Foreskin keratinocyte (primary cell): ENCODE measurements at places on chromosomes 1 and 21. TPM values are rescaled to one million over a fixed set of nuclear protein-coding genes. Genes with fewer than 3 reads are reported as not detected.

HIPK1 gene
- 4.7 and 6.1 TPM in 2 replicates for polyA plus RNA-seq

SV2A gene
- polyA plus RNA-seq: 2.1 and 3.8 TPM in 2 replicates

MYBPH gene
- polyA plus RNA-seq: not detected in 2 replicates

LSS gene
- 118 and 129 TPM in 2 replicates for polyA plus RNA-seq

OR2AK2 gene
- not detected in 2 replicates for polyA plus RNA-seq

FBXO2 gene
- polyA plus RNA-seq: 42.6 and 57.7 TPM in 2 replicates

ID3 gene
- 10.2 and 17.0 TPM in 2 replicates for polyA plus RNA-seq

MIXL1 gene
- polyA plus RNA-seq: 0.07 TPM in 1 of 2 replicates, not detected in the other

CD247 gene
- not detected in 2 replicates for polyA plus RNA-seq

INAVA gene
- 17.5 and 30.4 TPM in 2 replicates for polyA plus RNA-seq

THEM5 gene
- polyA plus RNA-seq: 0.08 TPM in 1 of 2 replicates, not detected in the other

LENEP gene
- not detected in 2 replicates for polyA plus RNA-seq

TRAF5 gene
- 1.3 and 1.4 TPM in 2 replicates for polyA plus RNA-seq

CNN3 gene
- 83.5 and 103 TPM in 2 replicates for polyA plus RNA-seq

GCSAML gene
- polyA plus RNA-seq: not detected in 2 replicates

TMOD4 gene
- polyA plus RNA-seq: 0.29 and 0.45 TPM in 2 replicates

SUSD4 gene
- 1.2 and 1.5 TPM in 2 replicates for polyA plus RNA-seq

UBXN10 gene
- 0.03 and 0.06 TPM in 2 replicates for polyA plus RNA-seq

CDC20 gene
- polyA plus RNA-seq: 230 and 312 TPM in 2 replicates

CACYBP gene
- polyA plus RNA-seq: 126 and 164 TPM in 2 replicates

PRCC gene
- polyA plus RNA-seq: 54.1 and 62.2 TPM in 2 replicates

ARHGEF10L gene
- 2.5 and 3.4 TPM in 2 replicates for polyA plus RNA-seq

SAMD13 gene
- polyA plus RNA-seq: 0.51 and 0.79 TPM in 2 replicates

CD1D gene
- 3.7 and 3.8 TPM in 2 replicates for polyA plus RNA-seq

PCP4L1 gene
- not detected in 2 replicates for polyA plus RNA-seq

RHD gene
- not detected in 2 replicates for polyA plus RNA-seq

NUP210L gene
- polyA plus RNA-seq: not detected in 2 replicates

METTL13 gene
- polyA plus RNA-seq: 31.8 and 35.3 TPM in 2 replicates

THBS3 gene
- polyA plus RNA-seq: 8.5 and 12.7 TPM in 2 replicates

AMY1C gene
- not detected in 2 replicates for polyA plus RNA-seq

RAB7B gene
- 20.2 and 22.0 TPM in 2 replicates for polyA plus RNA-seq

AZIN2 gene
- 3.1 and 3.4 TPM in 2 replicates for polyA plus RNA-seq

FAM72A gene
- 4.1 and 6.0 TPM in 2 replicates for polyA plus RNA-seq

SLC30A2 gene
- polyA plus RNA-seq: not detected in 2 replicates

FAM78B gene
- 0.06 and 0.09 TPM in 2 replicates for polyA plus RNA-seq

VPS72 gene
- polyA plus RNA-seq: 66.2 and 69.4 TPM in 2 replicates

ALX3 gene
- not detected in 2 replicates for polyA plus RNA-seq

PMVK gene
- polyA plus RNA-seq: 50.9 and 55.2 TPM in 2 replicates

AHCYL1 gene
- 22.1 and 25.2 TPM in 2 replicates for polyA plus RNA-seq
